ENCODE measurements at places on chromosomes 13 and 19. TPM values are rescaled to one million over a fixed set of nuclear protein-coding genes. Genes with fewer than 3 reads are reported as not detected.

GRCh38 chr19:6279620-6279930, 200 bp downstream of the MLLT1 start:
- no peak overlapping the region for H3K27ac ChIP-seq
- H3K4me1 ChIP-seq, result no peaks in the 10 kb centered on the region
- H3K27me3 ChIP-seq, result no peaks in the 10 kb centered on the region
- H3K4me3 ChIP-seq, result peak overlapping the region; percentile 96
- no peaks in the 10 kb centered on the region for H3K36me3 ChIP-seq
- DNase-seq, result no peak

- H3K4me1 ChIP-seq, result no peaks in the 10 kb centered on the region
- no peak overlapping the region for H3K27ac ChIP-seq
- no peak overlapping the region for H3K4me3 ChIP-seq
Observed at GRCh38 chr19:14214580-14214979, 8.6 kb upstream of the ADGRL1 start.

DNA sequence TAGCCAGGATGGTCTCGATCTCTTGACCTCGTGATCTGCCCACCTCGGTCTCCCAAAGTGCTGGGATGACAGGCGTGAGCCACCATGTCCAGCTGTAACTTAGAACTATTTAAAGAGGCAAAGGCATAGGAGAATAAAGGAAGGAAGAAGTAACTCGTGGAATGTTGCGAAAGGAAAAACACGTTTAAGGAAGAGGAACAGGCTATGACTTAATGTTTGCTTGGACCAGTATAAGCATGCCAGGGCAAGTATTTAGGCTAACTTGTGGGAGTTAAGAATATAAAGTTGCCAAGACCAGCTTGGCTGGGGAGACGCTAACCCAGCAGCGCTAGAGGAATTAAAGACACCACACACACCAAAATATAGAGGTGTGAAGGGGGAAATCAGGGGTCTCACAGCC, 33.5 kb downstream of the ZNF844 start:
- no peaks in the 10 kb centered on the region for H3K27me3 ChIP-seq
- no peak for DNase-seq
- H3K27ac ChIP-seq, result no peak overlapping the region
- no peak overlapping the region for H3K4me3 ChIP-seq
- H3K4me1 ChIP-seq, result no peaks in the 10 kb centered on the region

GRCh38 chr13:28452755-28453154, 42.2 kb downstream of the FLT1 start:
- no peak for DNase-seq
- H3K4me3 ChIP-seq, result no peak overlapping the region
- no peaks in the 10 kb centered on the region for H3K27me3 ChIP-seq
- no peaks in the 10 kb centered on the region for H3K36me3 ChIP-seq
- H3K4me1 ChIP-seq, result no peaks in the 10 kb centered on the region

GRCh38 chr13:42707586-42707985, 73.8 kb upstream of the FAM216B start:
- H3K4me1 ChIP-seq, result no peaks in the 10 kb centered on the region
- no peaks in the 10 kb centered on the region for H3K27me3 ChIP-seq
- DNase-seq, result no peak
- no peak overlapping the region for H3K27ac ChIP-seq
- H3K36me3 ChIP-seq, result no peaks in the 10 kb centered on the region

DNA sequence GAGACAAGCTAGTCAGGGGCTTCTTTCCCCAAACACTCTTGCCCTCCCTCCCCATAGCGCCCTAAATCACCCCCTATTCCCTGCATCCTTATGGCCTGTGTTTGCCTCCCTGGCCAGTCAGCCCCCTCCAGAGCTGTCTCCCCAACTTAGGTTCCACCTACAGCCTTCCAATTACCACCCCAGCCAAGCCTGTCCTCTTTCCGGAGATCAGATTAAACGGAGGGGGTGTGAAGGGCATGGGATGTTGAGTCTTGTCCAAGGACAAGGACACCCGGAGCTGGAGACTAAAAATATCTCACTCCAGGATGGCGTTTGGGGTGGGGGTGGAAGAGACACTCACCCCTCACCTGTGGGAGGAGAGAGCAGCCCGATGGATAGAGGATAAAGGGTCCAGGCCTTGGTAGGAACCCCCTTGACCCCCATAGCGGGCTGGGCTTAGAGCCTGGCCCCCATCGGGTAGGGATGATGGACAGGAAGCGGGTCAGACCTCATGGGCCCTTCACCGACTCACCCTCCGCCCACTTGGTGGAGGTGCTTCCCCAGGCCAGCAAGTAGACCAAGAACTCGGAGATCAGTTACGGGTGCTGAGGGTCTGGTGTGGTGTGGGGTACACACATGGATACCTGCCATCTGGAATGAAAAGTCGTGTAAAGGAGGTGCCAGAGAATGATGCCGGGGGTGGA, 6.0 kb downstream of the ZNF865 start:
- no peaks in the 10 kb centered on the region for H3K27me3 ChIP-seq
- H3K27ac ChIP-seq, result no peak overlapping the region
- DNase-seq, result no peak
- H3K4me3 ChIP-seq, result no peak overlapping the region
- H3K4me1 ChIP-seq, result no peaks in the 10 kb centered on the region
- peaks cover 6% of the 10 kb centered on the region for H3K36me3 ChIP-seq

- H3K4me3 ChIP-seq, result no peak overlapping the region
- H3K27me3 ChIP-seq, result no peaks in the 10 kb centered on the region
- no peaks in the 10 kb centered on the region for H3K4me1 ChIP-seq
Observed at GRCh38 chr13:103156346-103156998, 90.3 kb upstream of the SLC10A2 start.

DNA sequence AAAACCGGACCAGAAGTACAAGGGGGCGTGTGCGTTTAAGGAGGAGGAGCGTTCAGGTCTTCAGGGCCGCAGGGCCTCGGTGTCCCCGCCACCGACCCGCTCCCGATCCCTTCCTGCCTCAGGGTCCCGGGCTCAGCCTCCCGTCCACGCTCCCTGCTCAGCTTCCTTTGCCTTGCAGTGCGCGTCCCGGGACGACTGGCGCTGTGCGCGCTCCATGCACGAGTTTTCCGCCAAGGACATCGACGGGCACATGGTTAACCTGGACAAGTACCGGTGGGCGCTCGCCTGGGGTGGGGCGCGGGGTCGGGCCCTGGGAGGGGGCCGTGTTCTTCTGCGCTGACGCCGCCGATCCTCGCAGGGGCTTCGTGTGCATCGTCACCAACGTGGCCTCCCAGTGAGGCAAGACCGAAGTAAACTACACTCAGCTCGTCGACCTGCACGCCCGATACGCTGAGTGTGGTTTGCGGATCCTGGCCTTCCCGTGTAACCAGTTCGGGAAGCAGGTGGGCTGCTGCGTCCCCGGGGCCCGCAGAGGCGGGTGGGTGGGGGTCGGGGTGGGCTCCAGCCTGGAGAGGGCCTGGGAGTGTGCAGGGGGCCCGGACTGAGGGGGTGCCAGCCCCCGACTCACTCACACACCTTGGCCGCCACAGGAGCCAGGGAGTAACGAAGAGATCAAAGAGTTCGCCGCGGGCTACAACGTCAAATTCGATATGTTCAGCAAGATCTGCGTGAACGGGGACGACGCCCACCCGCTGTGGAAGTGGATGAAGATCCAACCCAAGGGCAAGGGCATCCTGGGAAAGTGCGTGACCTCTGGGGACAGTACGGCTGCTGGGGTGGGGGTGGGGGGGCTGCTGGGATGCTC, 1.4 kb downstream of the GPX4 start:
- DNase-seq, result no peak
- no peaks in the 10 kb centered on the region for H3K4me1 ChIP-seq
- H3K36me3 ChIP-seq, result no peaks in the 10 kb centered on the region

GRK1 gene
- total RNA-seq, result not detected

TEX101 gene
- not detected for total RNA-seq
